ENCODE measurements at places on chromosomes 12 and 14.
A peak's percentile ranks its signal among the peaks of the same experiment; 100 is the strongest.

- DNase-seq: no peak
Observed at GRCh38 chr12:32298917-32299316, 100.4 kb upstream of the FGD4 start.

DNA sequence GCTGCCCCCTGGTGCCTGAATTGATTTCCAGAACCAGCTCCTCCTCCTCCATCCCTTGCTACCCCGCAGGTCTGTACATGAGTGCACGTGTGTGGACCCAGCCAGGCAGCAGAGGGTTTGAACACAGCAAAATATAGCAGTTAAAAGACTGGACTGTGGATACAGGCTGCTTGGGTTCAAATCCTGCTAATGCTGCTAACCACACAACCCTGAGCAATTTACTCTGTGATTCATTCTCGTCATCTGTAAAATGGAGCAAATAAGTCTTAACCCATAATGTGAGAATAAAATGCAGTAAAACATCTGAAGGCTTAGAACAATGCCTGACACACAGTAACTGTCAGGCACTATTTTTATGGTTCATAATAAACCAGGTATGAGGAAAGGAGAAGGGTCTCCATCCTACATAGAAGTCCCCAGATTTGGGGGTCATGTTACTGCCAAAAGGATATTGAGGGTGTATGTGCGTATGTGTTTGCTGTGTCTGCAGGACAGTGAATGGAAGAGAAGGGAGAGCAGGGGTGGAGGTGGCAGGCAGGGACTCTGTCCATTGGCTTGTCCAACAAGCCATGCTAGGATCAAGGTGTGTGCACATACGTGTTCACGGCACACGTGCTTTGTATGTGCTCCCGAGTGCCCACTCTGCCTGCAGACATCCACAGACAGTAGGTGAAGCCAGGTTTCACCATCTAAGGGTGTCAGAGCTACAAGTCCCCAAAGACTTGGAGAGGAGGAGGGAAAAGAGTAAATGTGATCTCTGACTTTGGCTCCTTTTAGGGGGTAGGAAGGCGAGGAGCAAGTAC lies 1.5 kb upstream of the STAT6 start:
- DNase-seq: peak; percentile 80

- no peak for DNase-seq
Observed at GRCh38 chr14:35419429-35419841, 14.9 kb upstream of the NFKBIA start.

GRCh38 chr12:40999210-40999609 lies 188.9 kb upstream of the PDZRN4 start:
- DNase-seq: no peak

DNA sequence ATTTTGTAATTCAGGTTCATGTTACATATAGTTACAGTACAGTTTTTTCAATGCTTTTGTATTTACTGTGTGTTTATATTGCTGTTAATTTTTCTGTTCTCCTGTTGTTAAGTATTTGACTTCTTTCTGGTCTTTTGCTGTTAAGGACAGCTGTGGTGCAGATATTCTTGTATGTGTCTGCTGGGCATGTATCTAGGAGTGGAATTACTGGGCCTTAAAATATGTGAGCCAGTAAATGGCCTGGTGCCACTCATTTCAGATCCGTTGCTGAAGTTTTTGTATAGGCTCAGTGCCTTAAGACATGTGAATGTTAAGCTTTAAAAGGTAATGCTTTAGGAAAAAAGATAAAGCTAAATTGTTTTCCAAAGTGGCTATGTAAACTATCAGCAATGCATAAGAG lies 87.3 kb downstream of the TTLL5 start:
- no peak for DNase-seq

DNA sequence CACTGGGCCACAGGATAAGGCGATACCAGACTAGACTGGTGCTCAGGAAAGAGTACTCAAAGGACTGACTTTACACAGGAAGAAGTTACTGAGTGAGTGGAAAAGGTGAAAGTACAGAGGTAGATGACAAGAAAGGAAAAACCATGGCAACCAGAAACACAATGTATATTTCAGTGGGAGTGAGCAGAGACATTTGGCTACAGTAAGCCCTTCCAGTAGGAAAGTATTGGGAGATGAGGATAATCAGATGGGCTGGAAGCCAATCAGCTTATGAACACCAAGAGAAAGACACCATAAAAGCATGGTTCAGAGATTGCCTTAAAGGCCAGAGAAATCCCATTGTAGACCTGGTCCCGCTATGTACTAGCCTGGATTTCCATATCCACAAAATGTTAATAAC lies 51.6 kb downstream of the TMTC1 start:
- DNase-seq: no peak

DNA sequence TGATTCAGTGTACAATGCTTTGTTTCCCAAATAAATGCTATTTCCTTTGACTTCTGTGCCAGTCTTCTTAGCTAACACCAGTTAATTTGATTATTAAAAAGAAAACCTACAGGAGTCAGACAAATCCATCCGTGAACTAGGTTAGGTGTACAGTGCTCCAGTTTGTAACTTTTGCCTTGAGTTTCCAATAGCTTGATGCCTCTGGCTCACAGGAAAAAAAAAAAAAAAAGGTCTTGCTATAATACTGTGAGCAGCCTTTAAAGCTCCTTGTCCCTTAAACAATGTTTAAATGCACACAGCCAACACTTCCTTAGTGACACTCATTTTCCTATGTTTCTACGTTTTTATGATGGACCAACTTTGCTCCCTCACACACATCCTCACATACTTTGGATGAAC lies 71.8 kb upstream of the TMX1 start:
- DNase-seq: no peak

- no peak for DNase-seq
Observed at GRCh38 chr14:33668066-33668465, 282.8 kb downstream of the EGLN3 start.

All from GM12892 (cell line).